Iris pigment epithelial cell (primary cell): ENCODE measurements at places on chromosomes 13 and 19.
A peak's percentile ranks its signal among the peaks of the same experiment; 100 is the strongest.

DNA sequence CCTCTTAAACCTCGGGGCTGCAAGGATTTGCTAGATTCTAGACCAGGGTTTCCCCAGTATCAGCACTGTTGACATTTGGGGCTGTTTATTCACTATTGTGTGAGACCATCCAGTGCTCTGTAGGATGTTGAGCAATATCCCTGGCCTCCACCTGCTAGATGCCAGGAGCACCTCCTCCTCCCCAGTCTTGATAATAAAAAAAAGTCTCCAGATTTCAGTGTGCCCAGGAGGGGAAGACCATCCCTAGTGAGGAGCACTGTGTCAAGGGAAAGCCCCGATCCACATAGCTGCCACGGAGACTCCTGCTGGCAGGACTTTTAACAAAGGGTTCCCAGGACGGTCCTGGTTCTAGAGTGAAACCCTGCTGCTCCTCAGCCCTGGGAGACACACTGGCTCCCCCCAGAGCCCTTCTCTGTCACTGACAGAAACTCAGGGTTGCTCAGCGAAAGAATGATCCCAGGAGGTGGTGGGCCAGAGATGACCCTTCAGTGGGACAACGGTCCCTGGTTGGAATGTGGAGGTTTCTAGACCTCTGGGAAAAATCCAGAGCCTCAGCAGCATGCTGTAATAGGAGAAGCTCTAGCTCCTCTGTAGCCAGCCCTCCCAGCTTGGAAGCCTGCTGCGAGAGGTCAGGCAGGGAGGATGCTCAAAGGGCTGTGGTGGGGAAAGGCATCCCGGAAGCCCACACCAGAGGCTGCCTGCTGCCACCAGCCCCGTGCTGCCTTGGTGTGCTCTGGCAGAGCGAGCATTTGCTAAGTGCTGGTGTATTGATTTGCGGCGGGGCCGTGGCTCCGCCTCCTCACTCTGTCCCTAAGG is 20.3 kb downstream of the LYL1 start:
- peak; percentile 63 for DNase-seq

GRCh38 chr13:21000647-21001046 is 60.7 kb downstream of the LATS2 start:
- DNase-seq, result no peak

DNA sequence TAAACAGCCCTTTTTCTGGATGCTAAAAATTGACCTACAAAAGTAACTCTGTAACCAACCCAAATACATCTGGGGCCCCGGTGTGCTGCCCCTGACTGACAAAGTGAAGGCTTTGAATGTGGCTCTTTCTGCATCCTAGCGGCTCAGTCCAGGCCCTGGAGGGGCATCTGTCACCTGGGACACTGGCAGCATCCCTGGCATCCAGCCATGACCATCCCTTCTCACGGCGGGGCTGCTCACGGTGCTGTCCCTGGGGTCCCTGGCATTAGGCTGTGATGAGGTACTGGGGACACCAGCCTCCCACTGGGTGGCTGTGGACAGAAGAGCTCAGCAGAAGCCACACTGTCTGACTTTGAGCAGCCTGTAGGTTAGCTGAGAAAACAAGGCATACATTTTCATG is 34.3 kb downstream of the BICRA start:
- DNase-seq, result no peak

GRCh38 chr13:79282508-79282907 is 123.5 kb downstream of the RBM26 start:
- no peak for DNase-seq

- DNase-seq, result peak; percentile 36
These were observed at the start of gene ADAMTSL5 for GRCh38 chr19:1512671-1513498. TSS of gene ADAMTSL5 (minus strand) at chr19:1513019. CDS start at chr19:1510943, 2,076 bp downstream.

- peak; percentile 90 for DNase-seq
These were observed 112.1 kb downstream of the DLEU7 start for GRCh38 chr13:50731400-50731799.

DNA sequence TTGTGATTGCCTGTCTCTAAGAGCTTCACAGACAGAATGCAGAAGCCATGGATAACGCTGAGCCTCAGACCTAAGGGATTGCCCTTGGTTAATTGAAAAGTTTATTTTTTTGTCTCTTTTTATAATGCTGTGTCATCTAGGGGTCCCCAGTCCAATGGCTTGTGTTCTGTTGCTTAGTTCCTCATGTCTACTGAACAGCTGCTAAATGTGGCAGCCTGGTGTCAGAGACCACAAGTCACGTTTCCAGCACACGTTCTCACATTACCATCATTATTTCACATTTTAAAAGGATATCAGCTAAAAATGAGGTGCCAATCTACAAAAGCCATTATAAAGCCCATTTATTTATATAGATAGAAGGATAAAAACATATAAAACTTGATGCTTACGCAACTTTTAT is 1362.0 kb downstream of the PCDH9 start:
- DNase-seq, result no peak

GRCh38 chr19:1522061-1522460 is 1.8 kb upstream of the PLK5 start:
- DNase-seq, result no peak

GRCh38 chr19:1037621-1038064 is 2.3 kb upstream of the ABCA7 start:
- DNase-seq, result no peak

DNA sequence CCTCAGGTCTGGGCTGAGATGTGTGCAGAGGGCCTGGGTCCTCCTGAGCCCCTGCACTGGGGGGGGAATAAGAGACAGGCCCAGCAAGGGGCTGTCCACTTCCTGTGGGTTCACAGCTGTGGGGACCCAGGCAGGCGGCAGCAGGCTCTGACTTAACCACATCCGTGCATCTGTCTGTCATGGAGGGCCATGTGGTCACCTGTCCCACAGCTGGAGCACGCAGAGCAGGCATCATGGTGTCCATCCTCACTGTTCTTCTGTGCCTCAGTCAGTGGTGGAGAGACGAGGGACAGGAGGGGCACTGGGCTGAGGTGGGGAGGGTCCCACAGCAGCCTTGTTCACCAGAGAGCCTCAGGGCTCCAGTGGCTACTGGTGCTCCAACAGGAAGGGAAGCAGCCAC is 16.3 kb upstream of the KIR3DL3 start:
- DNase-seq, result no peak
